ENCODE measurements at places on chromosomes 12 and 14.

GRCh38 chr12:62426089-62426488, 40.5 kb upstream of the MON2 start:
- DNase-seq = no peak

GRCh38 chr12:98745578-98746391, 100.7 kb downstream of the APAF1 start:
- DNase-seq = no peak

DNA sequence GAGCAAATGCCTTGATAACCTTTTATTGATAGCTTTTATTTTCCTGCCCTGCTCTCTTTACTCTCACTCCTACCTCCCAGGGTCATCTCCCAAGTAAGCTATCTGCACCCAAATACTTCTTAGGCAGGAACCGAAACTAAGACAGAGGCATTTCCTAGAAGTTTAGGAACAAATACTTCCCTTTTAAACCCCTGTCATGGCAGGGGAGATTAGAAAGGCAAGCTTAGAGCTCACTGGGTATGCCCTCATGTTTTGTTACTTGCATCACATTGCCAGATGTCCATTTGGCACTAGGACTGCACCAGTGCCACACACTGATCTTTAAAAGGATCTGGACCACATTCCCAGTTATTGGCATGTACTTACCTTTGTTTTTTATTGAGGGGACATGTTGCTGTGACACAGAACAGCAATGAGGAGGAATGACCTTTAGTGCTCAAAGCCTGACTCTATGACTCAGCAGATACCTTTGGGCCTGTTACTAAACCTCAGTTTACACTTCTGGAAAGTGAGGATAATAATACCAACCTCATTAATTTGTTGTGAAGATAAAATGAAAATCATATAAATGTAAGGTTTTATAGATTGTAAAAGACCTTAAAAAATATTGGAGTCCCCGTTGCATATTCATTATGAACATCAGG, 40.9 kb upstream of the MBIP start:
- DNase-seq = peak; percentile 63

GRCh38 chr12:56029666-56030293, 8.9 kb downstream of the IKZF4 start:
- peak; percentile 41 for DNase-seq

DNA sequence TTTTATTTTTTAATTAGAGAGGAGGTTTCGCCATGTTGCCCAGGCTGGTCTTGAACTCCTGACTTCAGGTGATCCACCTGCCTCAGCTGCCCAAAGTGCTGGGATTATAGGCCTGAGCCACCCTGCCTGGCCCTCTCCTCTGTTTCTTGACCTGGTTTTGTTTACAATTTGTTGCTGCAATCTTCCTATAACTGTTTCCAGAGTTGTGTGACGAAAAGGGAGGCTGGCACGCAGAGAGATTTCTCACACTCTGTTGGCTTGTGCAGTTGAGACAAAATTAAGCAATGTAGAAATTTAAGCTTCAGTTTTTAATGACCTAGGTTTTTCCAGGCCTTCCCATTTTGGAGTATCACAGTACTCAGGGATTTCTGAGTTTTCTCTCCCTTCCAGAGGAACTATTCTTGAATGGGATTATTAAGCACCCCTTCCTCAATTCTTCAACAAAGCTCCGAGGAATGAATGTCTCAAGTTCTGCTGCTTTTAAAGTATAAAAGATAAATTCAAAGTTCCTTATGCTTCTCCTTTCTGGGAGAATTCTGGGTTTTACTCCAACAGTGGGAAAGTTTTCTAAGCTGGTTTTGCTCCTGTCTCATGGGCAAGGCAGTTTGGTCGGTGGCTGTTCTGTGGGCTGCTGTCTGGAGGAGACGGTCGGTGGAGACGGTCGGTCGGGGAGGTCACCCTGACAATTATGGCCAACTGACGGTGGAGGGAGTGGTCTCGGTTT, 20.4 kb upstream of the FOS start:
- DNase-seq = no peak

- DNase-seq = peak; percentile 35
Measured at GRCh38 chr14:93090826-93091555, 24.7 kb downstream of the ITPK1 start.

DNA sequence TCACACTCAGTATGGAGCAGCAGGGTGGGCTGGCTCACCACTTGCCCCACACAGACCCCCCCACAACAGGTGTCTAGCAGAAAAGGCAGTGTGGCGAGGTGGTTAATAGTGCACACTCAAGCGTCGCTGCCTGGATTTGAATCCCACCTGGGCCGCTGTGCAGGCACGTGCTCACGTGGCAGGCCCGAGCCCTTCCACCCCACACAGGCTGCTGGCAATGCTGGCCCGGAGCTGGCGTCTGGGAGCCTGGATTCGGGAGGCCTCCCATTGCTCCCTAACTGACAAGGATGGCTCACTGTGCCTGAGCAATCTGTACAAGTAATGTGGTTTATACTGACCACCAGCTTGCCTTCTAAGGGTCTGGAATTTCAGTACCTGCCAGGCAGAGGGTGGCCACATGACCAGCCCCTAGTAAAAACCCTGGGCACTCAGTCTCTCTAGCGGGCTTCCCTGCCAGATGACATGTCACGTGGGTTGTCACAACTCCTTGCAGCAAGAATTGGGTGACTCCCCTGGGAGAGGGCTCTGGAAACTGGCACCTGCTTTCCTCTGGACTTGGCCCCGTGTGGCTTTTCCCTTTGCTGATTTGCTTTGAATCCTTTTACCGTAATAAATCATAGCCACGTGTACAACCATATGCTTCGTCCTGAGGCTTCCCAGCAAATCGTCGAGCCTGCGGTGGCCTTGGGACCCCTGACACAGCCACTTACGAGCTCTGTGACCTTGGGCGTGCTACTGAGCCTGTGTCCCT, 72.8 kb downstream of the SCARB1 start:
- no peak for DNase-seq

GRCh38 chr12:68977335-68977734, 44.4 kb upstream of the CPM start:
- DNase-seq = peak; percentile 97

- no peak for DNase-seq
Measured at GRCh38 chr14:38256533-38256840, 594 bp upstream of the CLEC14A start.

- DNase-seq = no peak
Measured at GRCh38 chr14:26218861-26219260, 379.0 kb downstream of the NOVA1 start.

DNA sequence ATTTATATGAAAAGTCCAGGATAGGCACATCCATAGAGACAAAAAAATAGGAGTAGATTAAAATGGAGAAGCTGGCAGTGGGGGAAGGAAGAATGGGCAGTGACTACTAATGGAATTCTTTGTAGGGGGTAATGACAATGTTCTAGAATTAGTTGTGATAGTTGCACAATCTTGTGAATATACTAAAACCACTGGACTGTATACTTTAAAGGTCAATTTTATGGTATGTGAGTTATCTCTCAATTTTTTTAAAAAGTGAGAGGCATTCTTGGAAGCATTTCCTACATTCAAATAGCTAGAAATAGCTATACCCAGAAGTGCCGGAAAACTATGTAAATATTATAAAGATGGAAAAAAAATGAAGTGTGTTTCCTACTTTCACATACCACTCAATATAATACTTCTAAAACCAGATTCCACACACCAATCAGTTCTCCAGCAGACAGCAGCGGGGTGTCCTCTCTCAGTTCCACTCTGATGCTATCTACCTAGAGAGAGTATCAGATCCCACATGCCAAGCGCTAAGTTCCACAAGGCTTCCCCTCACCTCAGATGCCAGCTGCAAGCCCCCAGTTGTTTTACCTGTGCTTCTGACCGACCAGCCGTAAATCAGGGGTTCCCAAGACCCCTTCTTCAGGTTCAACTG, 41.7 kb upstream of the NID2 start:
- DNase-seq = no peak

- no peak for DNase-seq
Measured at GRCh38 chr12:79927772-79928474, 7.0 kb downstream of the PPP1R12A start.

DNA sequence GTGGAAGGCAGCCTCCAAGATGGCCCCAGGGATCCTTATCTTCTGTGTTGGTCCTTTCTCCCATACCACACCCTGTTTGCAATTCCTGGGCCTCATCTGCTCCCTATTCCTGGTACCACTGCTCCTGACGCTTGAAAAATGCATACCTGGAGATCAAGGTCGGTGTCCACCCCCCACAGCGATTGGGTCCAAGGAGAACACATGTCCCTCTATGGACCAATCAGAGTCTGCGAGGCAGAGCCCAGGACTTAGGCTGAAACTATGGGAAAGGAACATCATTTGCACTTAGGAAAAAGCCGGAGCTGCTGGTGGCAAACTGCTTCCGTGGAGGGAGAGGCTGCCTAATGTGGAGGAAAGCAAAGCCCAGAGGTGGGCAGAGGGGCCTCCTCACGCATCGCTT, 33.3 kb upstream of the ITPK1 start:
- no peak for DNase-seq

DNA sequence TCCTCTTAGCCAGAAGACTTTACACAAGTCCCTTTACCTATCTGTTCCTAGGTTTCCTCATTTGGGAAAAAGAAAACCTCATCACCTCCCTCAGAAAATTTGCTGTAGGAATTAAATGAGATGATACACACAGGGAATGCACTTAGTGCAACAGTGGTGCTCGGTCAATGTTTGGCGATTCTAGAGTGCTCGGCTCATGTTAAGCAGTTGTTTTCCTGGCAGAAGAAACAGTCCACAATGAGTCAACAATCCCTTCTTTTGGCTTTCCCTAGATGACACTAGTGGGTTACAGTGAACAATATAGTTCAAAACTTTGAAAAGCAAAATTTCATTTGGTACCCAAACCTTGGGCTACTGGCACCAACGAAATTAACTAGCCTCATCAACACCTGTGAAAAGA, 3.9 kb upstream of the TMEM233 start:
- DNase-seq = no peak

GRCh38 chr14:105313381-105314286, 914 bp upstream of the PACS2 start:
- no peak for DNase-seq
